Activated naive CD8-positive, alpha-beta T cell treated with anti-CD3 and anti-CD28 coated beads, Interleukin-2, amount 10 ng/mL, durations not matched to agents 7 days and 5 days (primary cell): ENCODE measurements at places on chromosomes 12 and 14.

DNA sequence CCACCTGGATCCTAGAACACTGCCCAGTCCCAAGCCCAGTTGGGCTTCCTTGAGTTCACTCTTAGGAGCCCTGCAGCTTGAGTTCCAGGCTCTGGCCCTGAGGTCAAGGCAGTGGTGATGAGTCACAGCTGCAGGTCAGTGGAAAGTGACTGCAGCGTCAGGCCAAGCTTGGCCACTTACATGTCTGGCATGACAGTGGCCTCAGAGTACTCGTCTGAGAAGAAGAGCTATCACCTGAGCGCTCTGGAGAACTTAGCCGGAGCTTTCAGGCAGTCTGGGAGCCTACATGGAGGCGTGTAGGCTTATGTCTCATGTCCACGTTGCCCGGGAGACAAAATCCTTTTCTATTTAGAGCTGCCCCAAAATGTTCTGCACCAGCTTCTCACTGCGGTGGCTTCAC lies 75.6 kb downstream of the ARL6IP4 start:
- H3K4me3 ChIP-seq: no peak overlapping the region
- no peak for DNase-seq
- H3K27me3 ChIP-seq: no peaks in the 10 kb centered on the region
- no peaks in the 10 kb centered on the region for H3K36me3 ChIP-seq
- H3K4me1 ChIP-seq: peaks cover 14% of the 10 kb centered on the region
- H3K27ac ChIP-seq: no peak overlapping the region

GRCh38 chr12:15230751-15231150 lies 9.5 kb upstream of the RERG start:
- DNase-seq: no peak
- peaks cover 40% of the 10 kb centered on the region for H3K27me3 ChIP-seq

GRCh38 chr14:79090641-79091180 lies 920.5 kb downstream of the NRXN3 start:
- H3K36me3 ChIP-seq: no peaks in the 10 kb centered on the region
- no peak for DNase-seq
- no peaks in the 10 kb centered on the region for H3K27me3 ChIP-seq

- H3K4me3 ChIP-seq: peak overlapping the region; percentile 78
- DNase-seq: peak; percentile 64
- H3K27ac ChIP-seq: peak overlapping the region; percentile 92
- H3K36me3 ChIP-seq: no peaks in the 10 kb centered on the region
These were observed 42.6 kb upstream of the FOXJ2 start for GRCh38 chr12:7989827-7990491.

- peak overlapping the region; percentile 74 for H3K27ac ChIP-seq
- H3K36me3 ChIP-seq: peaks cover 1% of the 10 kb centered on the region
- H3K27me3 ChIP-seq: no peaks in the 10 kb centered on the region
- peak overlapping the region; percentile 48 for H3K4me3 ChIP-seq
- H3K4me1 ChIP-seq: peaks cover 45% of the 10 kb centered on the region
These were observed 28.3 kb downstream of the PITPNM2 start for GRCh38 chr12:123122626-123123025.

DNA sequence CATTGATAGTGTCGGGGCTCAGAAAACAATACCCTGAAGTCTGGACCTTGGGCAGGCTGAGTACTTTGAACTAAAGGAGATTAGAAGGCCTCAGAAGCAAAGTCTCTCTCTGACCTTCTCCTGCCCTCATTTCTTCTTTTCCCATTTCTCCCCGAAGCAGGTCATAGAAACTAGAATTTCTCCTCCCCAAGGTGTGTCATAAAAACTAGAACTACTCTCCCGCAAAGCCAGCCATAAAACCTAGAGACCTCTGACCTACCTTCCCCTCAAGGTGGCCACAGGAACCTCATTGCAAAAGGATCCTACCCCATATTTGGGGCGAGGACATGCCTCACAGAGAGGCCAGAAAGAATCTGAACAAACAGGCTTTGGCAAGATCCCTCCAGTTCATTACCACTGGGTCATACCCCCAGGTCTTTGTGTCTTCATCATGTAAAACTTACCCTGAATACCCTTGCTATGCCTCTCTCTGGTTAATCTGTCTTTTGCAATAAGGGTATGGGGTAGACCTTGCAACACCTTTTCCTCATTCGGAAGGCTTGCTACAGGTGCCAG lies 64.7 kb upstream of the ZFP36L1 start:
- no peaks in the 10 kb centered on the region for H3K36me3 ChIP-seq
- H3K27ac ChIP-seq: no peak overlapping the region
- no peaks in the 10 kb centered on the region for H3K4me1 ChIP-seq
- no peak overlapping the region for H3K4me3 ChIP-seq
- no peaks in the 10 kb centered on the region for H3K27me3 ChIP-seq

DNA sequence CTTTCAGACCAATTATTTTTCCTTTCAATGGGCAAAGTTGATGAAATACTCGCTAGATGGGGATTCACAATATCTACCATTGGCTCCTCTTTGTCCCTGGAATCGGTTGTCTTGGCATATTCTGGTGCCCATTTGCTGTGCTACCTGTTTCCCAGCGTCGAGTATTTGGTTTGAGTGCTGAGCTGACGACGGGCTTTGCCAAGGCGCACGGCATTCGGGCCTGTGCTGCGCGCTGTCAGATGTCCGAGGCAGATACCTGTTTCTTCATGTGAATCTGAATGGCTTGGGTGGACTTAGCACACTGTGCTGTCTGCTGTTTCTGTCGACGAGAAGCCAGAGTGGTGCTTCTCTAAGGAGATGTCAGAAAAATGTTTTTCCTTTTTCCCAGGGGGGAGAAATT lies 80.9 kb downstream of the TESC start:
- peaks cover 40% of the 10 kb centered on the region for H3K36me3 ChIP-seq

- H3K4me1 ChIP-seq: peaks cover 43% of the 10 kb centered on the region
- H3K36me3 ChIP-seq: peaks cover 12% of the 10 kb centered on the region
- H3K27me3 ChIP-seq: no peaks in the 10 kb centered on the region
- DNase-seq: peak; percentile 82
These were observed 554 bp upstream of the TSPAN31 start for GRCh38 chr12:57744194-57744776.

DNA sequence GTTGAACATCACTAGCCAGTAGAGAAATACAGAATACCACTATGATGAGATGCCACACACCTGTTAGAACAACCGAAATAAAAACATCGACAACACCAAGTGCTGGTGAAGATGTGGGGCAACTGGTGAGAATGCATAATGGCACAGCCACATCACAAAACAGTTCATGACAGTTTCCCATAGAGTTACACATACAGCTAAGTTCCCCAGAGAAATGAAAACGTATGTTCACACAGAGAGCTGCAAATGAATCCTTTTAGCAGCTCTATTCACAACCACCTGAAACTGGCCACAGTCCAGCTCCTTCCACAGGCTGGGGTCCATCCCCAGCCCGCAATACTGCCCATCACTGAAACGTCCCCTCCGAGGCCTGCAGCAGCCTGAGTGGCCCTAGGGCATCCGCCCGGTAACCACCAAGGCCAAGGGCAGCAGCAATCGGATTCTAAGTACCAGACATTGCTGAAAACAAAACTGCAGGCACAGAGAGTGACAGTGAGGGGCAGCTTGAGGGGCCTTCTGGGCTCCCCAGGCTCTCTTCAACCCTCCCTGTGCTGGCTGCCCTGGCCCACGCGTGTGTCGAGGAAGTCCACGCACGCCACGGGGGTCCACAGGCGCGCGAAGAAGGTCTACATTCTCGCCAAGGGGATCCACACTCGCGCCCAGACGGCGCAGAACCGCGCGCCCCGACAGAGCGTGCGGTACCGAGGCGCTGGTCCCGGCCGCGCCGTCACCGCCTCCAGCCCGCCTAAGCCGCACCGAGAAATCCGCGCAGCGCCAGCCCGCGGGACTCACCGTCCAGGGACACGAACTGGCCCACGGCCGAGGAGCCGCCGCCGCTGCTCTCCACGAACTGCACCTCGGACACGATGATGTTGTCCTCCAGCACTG lies 903 bp downstream of the BRF1 start:
- peak; percentile 46 for DNase-seq
- peak overlapping the region; percentile 88 for H3K27ac ChIP-seq
- H3K27me3 ChIP-seq: peaks cover 2% of the 10 kb centered on the region
- H3K4me1 ChIP-seq: peaks cover 28% of the 10 kb centered on the region
- H3K36me3 ChIP-seq: peaks cover 16% of the 10 kb centered on the region

GRCh38 chr14:21467616-21468015 lies 9.1 kb downstream of the RAB2B start:
- H3K27ac ChIP-seq: no peak overlapping the region
- H3K4me1 ChIP-seq: peaks cover 2% of the 10 kb centered on the region
- H3K27me3 ChIP-seq: no peaks in the 10 kb centered on the region
- H3K4me3 ChIP-seq: no peak overlapping the region
- H3K36me3 ChIP-seq: peaks cover 8% of the 10 kb centered on the region
